ENCODE measurements at places on chromosomes 6 and 20.
A peak's percentile ranks its signal among the peaks of the same experiment; 100 is the strongest.

DNA sequence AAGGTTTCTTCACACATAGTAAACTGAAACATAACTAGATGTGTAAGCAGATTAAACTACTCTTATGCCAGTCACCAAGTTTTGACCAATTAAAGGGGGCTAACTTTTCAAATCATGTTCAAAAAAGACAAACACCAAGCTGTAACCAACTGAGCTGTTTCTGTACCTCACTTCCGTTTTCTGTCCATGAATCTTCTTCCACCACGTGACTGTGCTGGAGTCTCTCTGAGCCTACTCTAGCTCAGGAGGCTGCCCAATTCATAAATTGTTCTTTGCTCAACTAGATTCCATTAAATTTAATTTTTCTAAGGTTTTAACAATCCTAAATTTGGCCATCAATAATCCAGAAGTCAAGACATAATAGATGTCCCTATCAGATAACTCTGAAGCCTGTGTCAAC lies 229.4 kb downstream of the FNDC1 start:
- no peak for DNase-seq
- H3K4me1 ChIP-seq: no peaks in the 10 kb centered on the region
- H3K27me3 ChIP-seq: no peaks in the 10 kb centered on the region

DNA sequence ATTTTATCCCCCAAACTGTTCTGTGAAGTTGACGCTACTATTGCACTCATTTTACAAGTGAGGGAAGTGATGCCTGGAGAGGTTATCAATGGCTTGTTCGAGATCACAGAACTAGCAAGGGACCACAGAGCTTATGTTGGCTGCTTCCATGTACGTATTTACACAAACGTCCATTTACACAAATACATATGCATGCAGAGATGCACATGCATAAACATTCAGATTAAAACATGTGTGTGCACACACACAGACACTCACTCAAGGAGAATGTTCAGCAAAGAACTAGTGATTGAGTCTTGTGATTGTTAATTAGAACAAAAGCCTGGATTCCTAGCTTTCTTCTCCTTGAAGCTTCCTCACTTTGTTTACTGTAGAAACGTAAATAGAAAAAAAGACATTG lies 321.5 kb upstream of the CHD6 start:
- H3K27ac ChIP-seq: no peak overlapping the region
- H3K4me1 ChIP-seq: no peaks in the 10 kb centered on the region
- DNase-seq: no peak
- H3K36me3 ChIP-seq: no peaks in the 10 kb centered on the region

GRCh38 chr6:106804346-106805335 lies 169.9 kb downstream of the CD24 start:
- H3K36me3 ChIP-seq: peaks cover 43% of the 10 kb centered on the region
- H3K27ac ChIP-seq: peak overlapping the region; percentile 95
- no peak overlapping the region for H3K4me3 ChIP-seq
- H3K4me1 ChIP-seq: peaks cover 25% of the 10 kb centered on the region
- no peaks in the 10 kb centered on the region for H3K27me3 ChIP-seq

DNA sequence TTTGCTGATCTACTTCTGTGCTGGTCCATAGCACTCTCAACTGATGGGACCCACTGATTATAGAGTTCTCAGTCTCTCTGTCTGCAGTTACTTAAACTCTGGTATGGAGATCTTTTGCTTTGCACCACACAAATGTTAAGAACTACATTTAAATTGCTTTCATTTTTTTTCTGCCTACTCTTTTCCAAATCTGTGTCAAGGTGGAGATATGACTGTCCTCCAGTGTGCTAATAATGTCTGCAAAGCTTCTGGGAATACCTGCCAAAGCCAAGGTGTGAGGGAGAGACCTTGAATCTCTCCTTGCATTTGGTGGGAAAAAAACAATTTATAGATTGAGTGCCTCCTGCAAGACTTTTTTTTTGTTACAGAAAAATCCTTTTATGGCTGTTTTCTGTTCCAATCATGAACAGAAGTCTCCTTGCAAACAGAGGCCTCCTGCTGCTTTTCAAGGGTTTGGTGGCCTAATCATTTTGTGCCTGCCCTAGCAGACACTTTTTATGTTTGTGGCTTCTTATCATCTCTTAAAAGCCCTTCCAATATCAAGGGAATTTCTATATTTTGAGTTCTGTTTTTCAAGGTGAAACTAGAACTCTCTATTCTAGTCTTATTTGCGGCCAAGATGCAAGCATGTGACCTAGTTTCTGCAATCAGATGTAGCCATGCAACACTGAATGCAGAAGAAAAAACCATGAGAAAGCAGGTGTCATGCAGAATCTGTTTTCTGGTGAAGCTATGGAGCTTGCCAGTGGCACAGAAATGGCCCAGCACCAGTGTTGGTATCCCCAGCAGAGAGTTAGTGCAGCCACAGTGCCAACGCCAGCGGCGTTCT lies 23.2 kb upstream of the AKIRIN2 start:
- no peaks in the 10 kb centered on the region for H3K27me3 ChIP-seq
- no peak overlapping the region for H3K4me3 ChIP-seq
- H3K4me1 ChIP-seq: 0 out of 2 replicates have a peak, but pooled peaks cover 2% of the 10 kb centered on the region
- H3K27ac ChIP-seq: no peak overlapping the region

DNA sequence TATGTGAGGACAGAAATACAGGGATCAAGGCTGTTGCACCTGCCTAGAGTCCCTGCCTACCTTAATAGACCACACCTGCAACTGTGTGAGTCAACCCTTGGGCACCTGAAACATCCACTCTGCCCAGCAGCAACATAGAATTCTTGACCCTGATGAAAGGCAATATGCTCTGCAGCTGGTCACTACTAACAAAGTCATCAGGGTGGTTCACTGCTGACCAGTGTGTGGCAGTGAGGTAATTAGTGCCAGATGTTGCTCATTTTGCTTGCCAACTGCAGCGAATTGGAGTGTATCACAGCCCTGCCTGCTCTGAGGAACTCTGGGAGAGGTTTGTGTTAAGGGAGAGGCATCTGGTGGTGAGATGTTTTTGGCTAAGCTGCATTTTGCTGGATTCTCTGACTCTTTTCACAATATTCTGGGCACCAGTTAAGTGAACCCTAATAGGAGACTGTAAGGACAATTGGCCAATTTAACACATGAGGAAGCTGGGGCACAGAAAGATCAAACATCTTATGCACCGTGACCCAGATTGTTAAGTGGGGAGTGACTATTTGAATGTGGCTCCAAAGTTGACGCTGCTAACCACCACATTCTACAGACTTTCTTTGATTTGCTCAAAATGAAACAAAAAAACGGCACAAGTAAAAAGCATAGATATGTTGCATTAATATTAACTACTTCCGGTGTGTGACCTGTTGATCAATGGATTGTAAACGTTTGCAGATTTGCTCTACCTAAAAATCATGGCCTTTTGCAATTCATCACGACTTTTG lies 61.9 kb upstream of the OPRM1 start:
- H3K4me1 ChIP-seq: no peaks in the 10 kb centered on the region
- H3K27me3 ChIP-seq: no peaks in the 10 kb centered on the region
- H3K4me3 ChIP-seq: no peak overlapping the region
- no peak overlapping the region for H3K27ac ChIP-seq

DNA sequence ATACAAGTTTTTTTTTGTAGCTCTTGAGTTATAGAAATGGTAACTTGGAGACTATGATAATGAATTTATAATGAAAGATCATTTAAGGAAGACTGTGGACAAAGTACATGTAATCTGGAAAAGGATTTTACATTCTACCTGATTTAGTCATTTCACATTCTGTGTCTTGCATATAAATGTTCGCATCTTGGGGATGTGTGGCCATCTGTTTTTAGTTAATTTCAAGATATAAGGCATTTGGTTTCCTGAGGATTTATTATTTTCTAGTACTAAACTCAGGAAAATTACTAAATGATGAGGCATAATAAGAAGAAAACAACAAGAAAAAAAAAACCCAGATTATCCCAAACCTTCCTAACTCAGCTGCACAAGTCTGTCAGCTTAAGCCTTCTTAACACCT lies 112.7 kb upstream of the PRL start:
- DNase-seq: no peak
- H3K36me3 ChIP-seq: no peaks in the 10 kb centered on the region
- no peak overlapping the region for H3K4me3 ChIP-seq
- peaks cover 2% of the 10 kb centered on the region for H3K4me1 ChIP-seq

- H3K36me3 ChIP-seq: peaks cover 4% of the 10 kb centered on the region
- no peak for DNase-seq
Measured at GRCh38 chr6:140817176-140817575, 1315.5 kb upstream of the GJE1 start.
